ENCODE measurements at places on chromosomes 6 and 20. TPM values are rescaled to one million over a fixed set of nuclear protein-coding genes. Genes with fewer than 3 reads are reported as not detected.

The DEFB124 gene
- total RNA-seq, result not detected

The ZBTB12 gene
- total RNA-seq, result 3.8 TPM

The SYNDIG1 gene
- 4.5 TPM for total RNA-seq

DNA sequence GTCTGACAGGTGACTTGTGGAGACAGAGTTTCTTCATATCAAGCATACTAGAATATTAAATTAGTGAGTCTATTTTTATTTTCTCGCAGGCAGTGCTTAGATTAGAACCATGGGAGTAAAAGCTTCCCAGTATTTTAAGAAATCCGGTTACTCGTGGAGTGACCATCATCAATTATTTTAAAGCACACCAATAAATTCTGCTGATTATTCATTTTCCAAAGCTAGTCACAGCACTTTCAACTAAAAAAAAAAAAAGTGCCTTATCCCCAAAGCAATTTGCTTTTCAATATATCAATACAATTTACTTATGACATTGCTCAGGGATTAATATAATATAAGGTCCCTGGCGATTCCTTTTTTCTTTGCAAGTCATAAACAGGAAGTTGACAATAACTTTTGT is 26.3 kb upstream of the OLIG3 start:
- no peaks in the 10 kb centered on the region for H3K27me3 ChIP-seq
- H3K4me1 ChIP-seq, result no peaks in the 10 kb centered on the region
- no peak overlapping the region for H3K4me3 ChIP-seq
- DNase-seq, result no peak
- no peaks in the 10 kb centered on the region for H3K36me3 ChIP-seq

- H3K27me3 ChIP-seq, result no peaks in the 10 kb centered on the region
- H3K4me3 ChIP-seq, result no peak overlapping the region
- H3K27ac ChIP-seq, result no peak overlapping the region
- no peak for DNase-seq
These were observed 86.5 kb upstream of the MRPS10 start for GRCh38 chr6:42304053-42304712.

- no peak overlapping the region for H3K27ac ChIP-seq
- no peaks in the 10 kb centered on the region for H3K27me3 ChIP-seq
- no peaks in the 10 kb centered on the region for H3K4me1 ChIP-seq
- H3K36me3 ChIP-seq, result no peaks in the 10 kb centered on the region
- no peak overlapping the region for H3K4me3 ChIP-seq
These were observed 23.9 kb upstream of the PRSS35 start for GRCh38 chr6:83488448-83488847.

All from prostate gland (tissue), 2 donors.